Right ventricle myocardium inferior (tissue), 1 donor: ENCODE measurements at places on chromosomes 1 and 21.

- DNase-seq: no peak
Observed at GRCh38 chr1:63868268-63868781, 94.5 kb downstream of the ROR1 start.

DNA sequence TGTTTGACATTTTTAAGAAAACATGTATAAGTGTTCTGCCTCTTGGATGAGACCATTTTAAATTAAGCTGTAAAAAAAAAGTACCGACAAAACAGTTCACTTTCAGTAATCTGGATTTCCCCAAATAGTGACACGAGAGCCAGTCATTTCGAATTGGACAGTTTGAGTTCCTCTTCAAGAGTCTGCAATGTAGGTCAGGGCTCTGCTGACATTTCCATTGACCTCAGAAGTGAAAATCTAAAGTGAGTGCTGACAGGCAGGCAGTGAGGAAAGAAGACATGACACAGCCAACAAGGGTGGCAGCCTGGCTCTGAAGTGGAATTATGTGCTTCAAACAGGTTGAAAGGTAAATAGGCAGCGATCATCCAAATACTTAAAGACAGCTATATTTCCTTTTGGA is at the start of gene IL23R:
Gene IL23R, plus strand, starts transcription at position 259 of the 400 bp plus-strand sequence. CDS start 1,667 bp downstream, outside the sequence.
- no peak for DNase-seq

DNA sequence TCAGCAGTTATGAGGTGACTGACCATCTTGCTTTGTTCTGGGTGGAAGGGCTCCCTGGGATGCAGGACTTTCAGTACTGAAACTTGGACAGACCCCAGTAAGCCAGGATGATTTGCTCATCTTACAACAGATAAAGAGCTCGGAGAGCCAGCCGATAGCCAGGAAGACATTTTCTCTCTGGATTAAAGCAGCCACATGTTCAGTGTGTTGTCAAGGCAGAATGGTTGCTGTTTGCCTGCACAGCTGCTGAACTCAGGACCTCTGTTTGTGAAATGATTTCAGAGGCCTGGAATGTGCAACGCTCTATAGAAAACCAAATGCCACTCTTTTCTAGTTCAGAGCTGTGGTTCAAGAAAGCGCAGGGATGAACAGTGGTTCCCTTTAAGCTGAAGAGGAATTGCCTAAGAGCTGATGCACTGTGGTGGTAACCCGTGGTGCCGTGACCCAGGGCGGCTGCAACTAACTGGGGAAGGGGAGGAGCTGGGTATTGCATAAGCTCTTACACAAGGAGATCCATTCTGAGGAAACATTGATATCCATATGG is 40.7 kb downstream of the CASQ2 start:
- peak; percentile 90 for DNase-seq

DNA sequence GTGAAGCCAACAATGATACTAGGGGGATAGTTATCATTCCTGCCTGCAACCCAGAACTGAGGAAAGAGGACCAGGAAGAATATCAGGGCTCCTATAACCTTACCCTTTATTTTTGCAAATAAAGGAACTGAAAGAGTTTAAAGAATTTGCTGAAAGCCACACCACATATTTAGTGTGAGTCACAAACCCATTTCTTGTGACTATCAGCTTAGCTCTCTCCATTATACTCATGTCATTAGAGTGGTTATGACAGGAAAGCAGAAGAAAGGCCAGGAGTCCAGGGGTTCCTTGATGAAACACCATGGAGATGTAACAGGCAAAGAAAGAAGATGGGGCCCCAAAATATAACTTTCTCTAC is 141.1 kb upstream of the SAMSN1 start:
- no peak for DNase-seq

DNA sequence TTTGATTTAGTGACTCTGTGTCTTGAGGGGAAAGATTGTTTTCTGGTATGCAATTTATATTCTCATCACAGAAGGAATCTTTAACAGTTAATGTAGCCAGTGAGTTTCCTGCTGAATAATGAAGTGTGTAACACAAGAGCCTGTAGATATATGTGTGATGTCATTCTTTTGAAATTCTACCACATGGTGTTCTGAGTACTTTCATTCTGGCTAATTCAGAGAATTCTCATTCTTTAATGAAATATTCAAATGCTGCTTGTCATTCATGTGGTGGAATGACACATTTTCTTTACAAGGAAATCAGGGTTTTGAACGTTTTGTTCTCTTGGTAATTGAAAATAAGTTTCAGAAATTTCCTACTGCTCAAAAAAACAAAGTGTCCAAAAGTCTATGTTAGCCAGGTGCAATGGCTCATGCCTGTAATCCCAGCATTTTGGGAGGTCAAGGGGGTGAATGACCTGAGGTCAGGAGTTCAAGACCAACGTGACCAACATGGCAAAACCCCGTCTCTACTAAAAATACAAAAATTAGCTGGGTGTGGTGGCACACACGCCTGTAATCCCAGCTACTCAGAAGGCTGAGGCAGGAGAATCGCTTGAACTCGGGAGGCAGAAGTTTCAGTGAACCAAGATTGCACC is 79.6 kb downstream of the MAP3K21 start:
- no peak for DNase-seq

DNA sequence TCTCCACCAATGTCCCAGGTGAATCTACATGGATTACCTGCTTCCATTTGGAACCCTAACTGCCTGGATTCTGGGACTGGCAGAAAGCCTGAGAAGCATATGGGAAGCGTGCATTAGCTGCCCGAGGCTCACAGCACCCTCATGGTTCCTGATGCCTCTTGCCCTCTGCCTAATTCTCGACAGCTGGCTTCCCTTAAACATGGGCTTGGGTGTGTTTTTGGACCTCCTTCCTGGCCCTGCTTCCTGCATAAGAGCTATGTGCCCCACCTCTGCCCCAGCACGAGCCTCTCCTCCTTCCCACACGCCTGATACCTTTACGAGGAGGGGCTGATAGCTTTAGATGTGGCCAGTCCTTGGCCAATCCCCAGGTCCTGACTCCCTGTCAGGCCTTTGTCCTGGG is 152.4 kb upstream of the HMGB4 start:
- DNase-seq: no peak

DNA sequence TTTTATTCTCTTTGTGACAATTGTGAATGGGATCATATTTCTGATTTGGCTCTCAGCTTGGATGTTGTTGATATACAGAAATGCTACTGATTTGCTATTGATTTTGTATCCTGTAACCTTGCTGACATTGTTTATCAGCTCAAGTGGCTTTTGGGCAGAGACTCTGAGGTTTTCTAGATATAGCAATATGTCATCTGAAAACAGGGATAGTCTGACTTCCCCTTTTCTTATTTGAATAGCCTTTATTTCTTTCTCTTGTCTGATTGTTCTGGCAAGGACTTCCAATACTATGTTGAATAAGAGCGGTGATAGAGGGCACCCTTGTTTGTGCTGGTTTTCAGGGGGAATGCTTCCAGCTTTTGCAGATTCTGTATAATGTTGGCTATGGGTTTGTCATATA is 150.8 kb downstream of the FASLG start:
- DNase-seq: no peak

DNA sequence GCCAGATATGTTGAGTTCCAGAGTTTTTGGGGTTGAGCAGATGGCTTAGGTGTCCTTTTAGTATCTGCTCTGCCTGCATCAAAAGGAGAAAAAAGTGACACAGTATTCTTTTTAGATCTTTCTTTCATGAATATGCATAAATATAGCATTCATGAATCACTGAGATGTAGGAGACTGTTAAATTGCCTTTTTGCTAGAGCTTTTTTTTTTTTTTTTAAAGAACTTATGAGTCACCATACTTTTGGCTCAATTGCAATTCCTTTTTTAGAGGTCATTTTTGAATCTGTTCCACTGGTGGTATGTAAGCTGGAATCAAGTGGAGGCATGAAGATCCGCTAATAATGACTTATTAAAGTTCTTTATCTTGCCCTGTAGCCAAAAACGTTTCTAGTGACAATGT is 480.9 kb upstream of the ZRANB2 start:
- no peak for DNase-seq

- no peak for DNase-seq
Observed at GRCh38 chr1:7325254-7325653, 445.8 kb upstream of the VAMP3 start.

DNA sequence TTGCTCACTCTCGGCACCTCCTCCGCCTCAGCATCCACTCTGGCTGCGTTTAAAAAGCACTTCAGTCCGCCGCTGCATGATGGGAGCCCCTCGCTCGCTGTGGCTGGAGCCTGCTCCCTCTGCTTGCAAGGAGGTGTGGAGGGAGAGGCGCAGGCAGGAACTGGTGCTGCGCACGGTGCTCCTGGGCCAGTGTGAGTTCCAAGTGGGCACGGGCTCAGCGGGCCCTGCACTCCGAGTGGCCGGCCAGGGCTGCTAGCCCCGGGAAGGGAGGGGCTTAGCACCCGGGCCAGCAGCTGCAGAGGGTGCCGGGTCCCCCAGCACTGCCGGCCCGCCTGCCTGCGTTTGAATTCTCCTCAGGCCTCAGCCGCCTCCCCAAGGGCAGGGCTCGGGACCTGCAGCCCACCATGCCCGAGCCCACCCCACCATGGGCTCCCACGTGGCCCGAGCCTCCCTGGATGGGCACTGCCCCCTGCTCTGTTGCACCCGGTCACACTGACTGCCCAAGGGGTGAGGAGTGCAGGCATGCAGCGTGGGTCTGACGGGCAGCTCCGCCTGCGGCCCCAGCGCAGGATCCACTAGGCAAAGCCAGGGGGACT is 1599.5 kb downstream of the NCAM2 start:
- peak; percentile 45 for DNase-seq

DNA sequence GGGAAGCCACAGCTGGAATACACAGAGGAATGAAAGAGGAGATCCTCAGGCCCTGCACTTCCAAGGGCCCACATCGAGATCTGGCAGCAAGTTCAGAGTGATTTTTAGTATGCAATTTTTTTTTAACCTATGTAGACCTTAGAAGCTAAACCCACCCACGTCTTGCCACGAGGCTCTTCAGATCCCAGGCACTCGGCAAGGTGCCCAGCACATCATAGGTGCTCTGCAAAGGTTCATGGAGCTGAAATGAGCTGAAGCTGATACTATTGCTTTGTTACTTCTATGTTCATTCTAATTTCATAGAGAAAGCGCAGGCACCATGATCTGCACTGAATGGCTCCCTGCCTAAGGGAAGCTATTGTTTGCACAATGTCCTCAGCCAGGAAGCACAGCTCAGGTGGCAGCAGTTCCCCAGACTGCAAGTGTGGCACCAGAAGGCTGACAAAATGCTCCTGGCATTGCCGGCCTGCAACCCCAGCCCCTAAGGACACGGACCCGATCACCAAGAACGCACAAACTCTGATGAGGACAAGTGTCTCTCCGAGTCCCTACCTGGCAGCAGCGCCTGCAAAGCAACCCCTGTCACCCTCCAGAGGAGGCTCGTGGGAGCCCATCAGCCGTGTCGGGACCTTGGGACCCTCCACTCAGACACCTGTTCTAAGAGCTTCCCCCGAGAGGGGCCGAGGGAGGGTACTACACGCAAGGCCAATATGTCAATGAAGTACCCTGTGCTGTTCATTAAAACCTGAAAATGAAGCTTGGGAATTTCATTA is 264.2 kb downstream of the NPHP4 start:
- DNase-seq: no peak

DNA sequence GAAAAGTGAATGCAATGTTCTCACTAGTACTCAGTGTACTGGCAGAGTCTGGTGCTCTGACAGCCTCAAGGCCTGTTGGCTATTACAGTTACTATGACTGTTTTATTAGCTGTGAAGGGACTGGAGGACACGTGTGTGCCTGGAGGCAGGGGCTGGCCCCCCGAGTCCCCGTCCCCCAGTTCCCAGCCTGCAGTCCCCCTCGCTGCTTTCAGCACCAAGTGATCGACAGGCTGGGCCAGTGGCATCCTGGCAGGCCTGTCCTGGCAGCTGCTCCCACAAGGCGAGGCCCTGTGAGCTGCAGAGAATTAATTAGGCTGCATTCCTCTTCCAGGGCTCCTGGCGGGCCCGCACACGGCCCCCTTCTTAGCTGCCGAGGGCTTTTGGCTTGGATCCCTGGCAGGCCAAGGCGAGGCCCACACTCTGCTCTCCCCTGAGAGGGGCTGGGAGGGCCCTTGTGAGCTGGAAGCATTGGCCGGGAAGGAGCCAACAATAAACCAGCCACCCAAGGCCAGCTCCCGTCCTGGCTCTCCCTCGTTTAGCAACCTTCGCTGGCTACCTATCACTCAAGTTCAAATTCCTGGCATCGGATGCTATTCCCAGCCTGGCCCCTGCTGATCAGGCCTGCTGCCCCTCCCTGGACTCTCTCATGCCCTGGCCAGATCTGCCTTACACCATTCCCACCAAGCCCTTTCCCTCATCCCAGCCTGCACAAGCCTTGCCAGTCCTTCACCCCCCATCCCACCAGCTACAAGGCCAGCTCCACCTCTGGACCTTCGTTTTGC is 9.8 kb downstream of the EDN2 start:
- peak; percentile 69 for DNase-seq

DNA sequence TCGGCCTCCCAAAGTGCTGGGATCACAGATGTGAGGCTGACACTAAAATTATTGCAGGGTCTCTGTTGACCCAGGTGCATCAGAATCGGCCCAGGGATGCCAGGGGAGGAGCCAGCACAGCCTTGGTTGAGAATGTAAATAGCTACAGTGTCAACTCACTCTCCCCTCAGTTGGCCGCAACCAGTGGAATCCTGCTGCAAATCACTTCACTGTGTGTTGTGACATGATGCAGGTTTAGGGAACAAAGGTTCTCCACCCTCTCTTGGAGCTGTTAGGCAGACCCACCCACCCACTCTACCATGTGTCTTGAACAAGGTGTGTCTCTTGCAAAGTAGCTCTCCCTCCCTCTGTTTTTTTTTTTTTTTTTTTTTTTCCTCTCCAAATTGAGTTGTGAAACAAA is 60.5 kb upstream of the SOD1 start:
- DNase-seq: no peak

DNA sequence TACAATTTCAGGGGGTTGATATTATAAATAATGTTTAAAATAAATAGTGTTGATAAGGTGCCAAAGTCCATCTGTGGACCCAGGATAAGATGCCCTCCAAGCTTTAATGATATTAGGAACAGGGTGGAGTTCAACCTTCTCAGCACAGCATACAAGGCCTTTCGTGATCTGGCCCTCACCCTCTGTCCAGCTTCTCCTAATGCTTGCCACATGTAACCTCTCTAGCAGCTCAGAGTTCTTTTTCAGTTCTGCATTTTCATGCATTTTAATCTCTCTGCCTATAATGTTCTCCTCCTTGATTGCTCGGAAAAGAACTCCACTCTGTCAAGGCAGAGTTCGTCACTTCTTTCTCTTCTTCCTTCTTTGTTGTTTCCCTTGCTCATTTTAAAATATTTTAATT is 21.4 kb upstream of the SMAP2 start:
- no peak for DNase-seq

- DNase-seq: no peak
Observed at GRCh38 chr1:107536266-107536665, 395.4 kb downstream of the NTNG1 start.

GRCh38 chr1:113983391-113983790 is 4.1 kb downstream of the OLFML3 start:
- DNase-seq: no peak
